Activated naive CD4-positive, alpha-beta T cell (primary cell): ENCODE measurements at places on chromosomes 7 and 10.

DNA sequence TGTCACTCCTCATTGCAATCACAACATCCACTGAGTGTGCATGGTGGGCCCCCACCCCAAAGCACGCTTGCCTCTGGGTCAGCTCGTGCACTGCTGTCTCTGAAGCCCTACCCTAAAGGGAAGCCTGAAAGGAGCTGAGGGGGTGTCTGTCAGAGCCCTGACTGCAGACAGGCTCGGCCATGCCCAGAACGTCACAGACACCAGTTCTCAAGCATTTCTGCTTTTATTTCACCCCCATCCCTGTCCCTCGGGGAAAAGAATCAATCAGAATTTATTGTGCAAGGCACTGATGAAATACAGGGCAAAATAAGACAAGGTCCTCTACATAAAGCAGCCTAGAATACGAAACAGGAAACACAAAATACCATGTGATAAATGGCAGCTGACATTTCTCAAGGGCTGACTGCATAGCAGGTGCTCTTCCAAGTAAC is 231.8 kb downstream of the WDR37 start:
- no peak for DNase-seq

GRCh38 chr7:107506674-107507339 is 37.0 kb downstream of the GPR22 start:
- no peak for DNase-seq

- no peak for DNase-seq
These were observed 42.2 kb upstream of the ELN start for GRCh38 chr7:73985737-73986141.

- DNase-seq = no peak
These were observed 83.4 kb downstream of the NEURL1 start for GRCh38 chr10:103576862-103577261.

DNA sequence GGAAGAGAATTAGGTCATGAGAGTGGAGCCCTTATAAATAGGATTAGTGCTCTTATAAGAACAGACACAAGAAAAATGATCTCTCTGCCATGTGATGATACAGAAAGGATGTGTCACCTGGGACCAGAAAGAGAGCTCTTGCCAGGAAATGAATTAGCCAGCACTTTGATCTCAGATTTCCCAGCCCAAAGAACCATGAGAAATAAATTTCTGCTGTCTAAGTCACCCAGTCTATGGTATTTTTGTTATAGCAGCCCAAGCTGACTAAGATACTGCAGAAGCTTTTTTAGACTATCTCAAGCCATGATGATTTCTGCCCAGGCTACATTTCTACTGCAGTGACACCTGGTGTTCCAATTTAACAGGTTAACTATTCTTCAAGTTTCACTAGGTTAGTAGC is 84.8 kb downstream of the RSU1 start:
- DNase-seq = no peak

DNA sequence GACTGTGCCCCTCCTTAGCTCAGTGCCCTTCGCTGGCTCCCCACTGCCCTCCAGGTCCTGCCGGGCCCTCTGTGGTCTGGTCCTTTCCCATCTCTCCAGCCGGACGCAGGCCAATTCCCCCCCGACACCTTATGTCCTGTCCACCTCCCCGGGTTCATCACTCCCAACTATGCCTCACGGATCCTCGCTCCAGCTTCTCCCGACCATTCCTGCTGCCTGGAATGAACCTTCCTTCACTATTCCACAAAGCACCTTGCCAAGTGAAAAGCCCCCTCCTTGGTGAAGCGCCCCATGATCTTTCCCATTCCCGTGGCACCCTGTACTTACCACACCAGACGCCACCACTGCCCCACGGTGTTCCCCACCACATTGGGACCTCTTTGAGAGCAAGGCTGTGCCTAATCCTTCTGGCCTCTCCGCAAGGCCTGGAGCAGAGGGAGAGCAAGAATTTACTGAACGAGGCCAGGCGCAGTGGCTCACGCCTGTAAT is 47.2 kb downstream of the TMEM270 start:
- no peak for DNase-seq

DNA sequence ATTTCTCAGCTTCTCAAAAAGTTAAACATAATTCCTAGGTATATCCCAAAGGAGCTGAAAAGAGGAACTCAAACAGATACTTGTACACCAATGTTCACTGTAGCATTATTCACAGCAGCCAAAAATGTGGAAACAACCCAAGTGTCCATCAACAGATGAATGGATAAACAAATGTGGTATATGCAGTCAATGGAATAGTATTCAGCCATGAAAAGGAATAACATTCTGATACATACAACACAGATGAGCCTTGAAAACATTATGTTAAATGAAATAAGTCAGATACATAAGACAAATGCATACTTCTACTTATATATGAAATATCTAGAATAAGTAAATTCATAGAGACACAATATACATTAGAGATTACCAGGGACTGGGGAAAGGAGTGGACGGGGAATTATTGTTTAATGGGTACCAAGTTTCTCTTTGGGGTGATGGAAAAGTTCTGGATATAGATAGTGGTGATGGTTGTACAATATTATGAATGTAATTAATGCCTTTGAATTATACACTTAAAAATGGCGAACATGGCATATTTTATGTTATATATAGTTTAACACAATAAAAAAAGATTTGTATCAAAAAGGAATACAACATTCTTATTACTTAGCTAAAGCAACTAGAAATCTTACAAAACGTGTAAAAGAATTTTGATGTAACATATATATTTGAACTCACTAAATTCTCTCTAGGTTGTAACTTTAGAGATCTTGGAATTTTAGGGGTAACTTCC is 15.0 kb downstream of the PEX1 start:
- no peak for DNase-seq

GRCh38 chr7:30470163-30470770 is 8.3 kb downstream of the NOD1 start:
- no peak for DNase-seq

DNA sequence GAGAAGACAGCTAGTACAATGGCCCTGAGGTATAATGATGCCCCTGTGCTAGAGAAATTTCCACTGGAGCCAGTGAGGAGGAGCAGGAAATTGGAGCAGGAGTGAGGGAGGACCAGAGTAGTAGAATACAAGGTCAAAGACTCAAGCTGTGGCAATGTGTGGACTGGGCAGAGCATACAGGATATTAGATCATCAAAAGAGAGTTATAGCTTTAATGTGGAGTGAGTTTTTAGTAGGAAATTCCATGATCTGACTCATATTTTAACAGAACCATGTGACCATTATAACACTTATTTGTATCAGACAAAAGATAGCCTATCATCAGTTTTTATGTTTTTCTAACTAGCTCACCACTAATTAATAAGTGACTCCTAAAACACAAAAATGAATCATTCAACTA is 154.1 kb downstream of the DGKB start:
- DNase-seq = no peak

DNA sequence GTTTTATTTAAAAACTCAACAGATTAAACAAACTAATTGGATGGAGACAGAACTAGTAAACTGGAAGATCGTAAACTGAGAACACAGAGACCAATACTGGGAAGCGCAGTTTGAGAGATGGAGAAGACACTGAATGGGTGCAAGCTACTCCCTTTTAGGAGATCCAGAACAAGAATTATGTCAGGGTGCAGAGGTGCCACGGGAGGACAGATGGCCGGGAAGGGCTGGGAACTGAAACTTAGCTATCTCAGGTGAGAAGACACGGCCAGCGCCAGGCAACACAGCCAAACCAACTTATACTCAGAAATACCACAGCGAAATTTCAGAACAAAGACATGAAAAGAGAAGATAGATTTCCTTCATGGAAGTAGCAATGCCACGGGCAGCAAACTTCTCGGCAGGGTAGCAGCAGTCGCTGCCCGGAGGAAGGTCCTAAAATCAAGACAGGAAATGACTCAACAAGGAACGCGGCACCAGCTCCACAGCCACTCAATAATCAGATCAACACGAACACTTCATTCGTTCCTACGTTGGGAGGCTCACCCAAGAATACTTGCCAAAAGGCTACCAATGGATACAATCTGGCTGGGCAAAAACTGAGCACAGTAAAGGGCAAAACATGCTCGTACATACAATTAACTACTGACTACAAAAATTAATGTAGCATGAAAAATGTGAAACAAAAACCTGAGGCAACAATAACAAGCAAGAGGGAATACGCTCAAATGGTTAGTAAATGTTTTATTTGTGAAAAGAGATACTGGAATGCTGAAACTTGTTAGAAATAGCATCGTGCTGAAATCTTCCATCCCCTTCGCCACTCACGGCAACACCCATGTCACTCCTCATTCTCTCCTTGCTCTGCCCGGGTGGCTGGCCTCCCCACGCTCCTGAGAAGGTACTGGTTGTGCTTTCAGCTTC is 2.2 kb upstream of the LRRC27 start:
- DNase-seq = no peak

- DNase-seq = no peak
These were observed 669.5 kb upstream of the GRM3 start for GRCh38 chr7:85974176-85974575.

DNA sequence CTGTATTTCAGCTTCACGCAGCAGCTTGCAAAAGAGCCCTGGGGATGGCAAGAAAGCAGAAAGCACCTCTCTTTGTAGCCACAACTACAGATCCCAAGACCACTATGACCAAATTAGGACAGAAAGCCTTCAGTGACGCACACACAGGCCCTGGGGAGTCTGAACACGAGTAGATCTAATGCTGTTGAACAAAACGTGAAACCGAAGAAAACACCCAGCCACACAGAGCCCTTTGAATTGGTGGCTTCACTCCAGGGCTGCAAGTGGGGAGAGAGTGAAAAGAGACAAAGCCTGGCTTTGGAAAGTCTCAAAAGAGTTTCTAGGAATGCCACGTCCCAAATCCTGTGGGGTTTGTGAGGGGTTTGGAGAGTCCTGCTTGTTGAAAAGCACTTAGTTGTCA is 28.4 kb downstream of the PLXNA4 start:
- DNase-seq = no peak

- DNase-seq = no peak
These were observed 136.0 kb upstream of the RSU1 start for GRCh38 chr10:16953270-16953669.

DNA sequence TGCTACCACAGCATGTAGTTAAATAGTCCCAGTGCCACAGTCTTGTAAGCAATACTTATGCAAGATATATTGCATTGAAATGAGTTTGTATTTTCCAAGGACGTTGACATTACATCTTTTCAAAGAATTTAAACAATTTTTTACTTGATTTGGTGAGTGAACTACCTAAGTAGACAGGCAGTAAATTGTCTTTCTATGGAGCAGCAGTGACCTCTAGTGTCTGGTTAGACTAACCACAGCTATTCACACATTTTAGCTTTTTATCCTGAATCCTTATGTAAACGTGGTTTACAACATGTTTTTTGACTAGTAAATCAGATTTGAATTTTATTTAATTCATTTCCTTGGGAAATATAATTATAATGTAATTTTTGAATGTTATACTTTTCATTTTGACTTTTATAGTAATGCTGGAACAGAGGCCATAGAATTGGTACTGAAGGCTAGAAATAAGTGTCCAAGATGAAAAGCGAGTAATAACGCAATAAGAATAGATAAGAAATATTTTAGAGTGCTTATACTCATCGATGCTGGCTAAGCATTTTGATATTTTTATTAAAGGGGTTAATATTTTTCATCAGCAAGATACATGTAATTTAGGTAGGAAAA is 5.6 kb downstream of the LRRTM3 start:
- no peak for DNase-seq

GRCh38 chr7:36969376-36969775 is 245.1 kb upstream of the AOAH start:
- DNase-seq = no peak

DNA sequence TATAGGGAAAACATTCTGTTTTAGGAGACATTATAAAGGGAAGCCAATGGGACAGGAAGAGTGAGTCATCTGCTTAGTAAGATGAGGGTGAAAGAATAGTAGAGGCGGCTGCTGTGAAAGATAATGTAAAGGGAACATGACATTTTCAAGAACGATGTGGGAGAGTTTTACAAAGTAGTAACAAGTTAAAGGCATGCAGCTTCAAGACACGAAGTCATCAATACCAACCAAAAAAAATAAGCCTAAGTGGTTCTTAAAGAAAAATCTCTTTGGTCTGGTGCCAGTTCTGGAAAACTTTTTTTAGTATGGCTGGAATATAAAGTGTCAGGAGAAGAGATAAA is 6.1 kb downstream of the GSTO1 start:
- no peak for DNase-seq

GRCh38 chr7:89336121-89336520 is 540.6 kb upstream of the TEX47 start:
- no peak for DNase-seq

DNA sequence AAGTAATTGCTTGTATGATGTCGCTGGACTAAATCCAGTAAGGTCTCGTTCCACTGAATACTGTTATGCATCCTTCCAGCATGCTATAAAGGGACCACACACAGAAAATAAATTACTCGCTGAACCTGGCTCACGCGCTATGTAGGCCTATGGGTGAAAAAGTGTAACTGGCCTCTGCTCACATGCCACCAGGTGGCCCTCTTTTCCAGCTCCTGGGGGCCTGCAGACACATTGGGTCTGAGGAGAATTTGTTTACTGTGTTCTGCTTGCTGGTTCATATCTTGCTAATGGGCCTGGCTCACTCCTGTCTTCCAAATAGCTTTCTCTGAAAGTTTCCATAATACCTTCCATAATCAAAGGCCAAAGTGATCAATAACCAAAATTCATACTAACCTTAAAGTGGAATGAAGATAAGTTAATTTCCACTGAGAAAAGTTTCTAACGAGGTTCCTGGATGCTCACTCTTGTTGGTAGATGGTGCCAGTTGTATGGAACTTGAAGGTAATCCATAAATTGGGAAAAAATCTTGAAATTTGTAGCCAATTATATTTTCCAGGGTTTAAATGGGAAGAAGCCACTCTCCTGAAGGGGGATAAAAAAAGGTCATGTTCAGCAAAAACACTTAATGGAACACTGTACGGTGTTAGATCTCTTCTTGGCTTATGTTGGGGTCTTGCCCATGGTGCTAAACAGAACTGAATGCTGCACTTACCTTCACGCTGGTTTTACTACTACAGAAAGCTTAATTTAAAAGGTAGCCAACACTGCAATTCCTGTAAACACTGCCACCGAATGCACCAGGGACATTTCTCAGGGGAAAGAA is 27.0 kb upstream of the ZPBP start:
- DNase-seq = no peak

GRCh38 chr7:130444751-130445407 is 4.1 kb upstream of the CEP41 start:
- no peak for DNase-seq

- no peak for DNase-seq
These were observed at the start of gene FGF8 for GRCh38 chr10:101775273-101776160. Gene FGF8, minus strand, starts transcription at chr10:101776114. Its CDS starts 214 bp downstream, at chr10:101775900.

DNA sequence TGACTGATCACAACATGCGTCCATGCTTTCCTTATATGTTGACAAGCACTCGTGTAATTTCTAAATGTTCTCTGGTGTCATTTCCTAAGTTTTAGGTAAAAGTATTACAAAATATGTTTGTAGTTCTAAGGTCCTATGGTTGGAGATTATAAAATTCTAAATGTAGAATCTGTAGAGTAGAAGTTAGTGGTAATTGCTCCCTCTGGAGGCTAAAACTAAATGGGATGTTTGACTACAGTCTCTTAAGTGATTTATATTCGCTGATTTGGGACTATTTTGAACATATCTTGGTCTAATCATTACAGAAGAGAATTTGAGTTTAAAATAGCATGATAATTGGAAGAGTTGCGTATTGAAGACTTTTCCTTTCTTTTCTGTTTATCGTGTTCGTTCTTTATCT is 74.1 kb downstream of the ZMYND11 start:
- no peak for DNase-seq

GRCh38 chr7:32025381-32026082 is 44.7 kb downstream of the PDE1C start:
- DNase-seq = no peak

GRCh38 chr7:134618756-134619530 is 27.7 kb upstream of the BPGM start:
- DNase-seq = no peak
